ENCODE measurements at places on chromosomes 16 and 17.

- peak; percentile 57 for DNase-seq
These were observed 26.9 kb downstream of the USP43 start for GRCh38 chr17:9672266-9672665.

DNA sequence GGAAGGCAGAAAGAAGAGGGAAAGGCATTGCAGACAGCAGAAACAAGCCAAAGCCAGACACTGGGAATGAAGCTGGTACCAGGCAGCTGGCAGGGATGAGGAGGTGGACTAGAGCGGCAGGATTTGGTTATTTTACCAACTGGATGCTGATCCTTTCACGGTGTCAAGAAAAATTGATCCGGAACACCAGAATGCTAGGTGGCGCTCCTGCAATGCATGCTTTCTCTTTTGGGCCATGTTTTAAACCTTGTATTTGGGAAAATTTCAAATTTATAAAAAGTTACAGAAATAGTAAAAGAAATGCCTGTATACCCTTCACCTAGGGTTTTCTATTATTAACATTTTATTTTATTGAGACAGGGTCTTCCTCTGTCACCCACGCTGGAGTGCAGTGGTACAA, 224.7 kb downstream of the SOX9 start:
- DNase-seq = no peak

DNA sequence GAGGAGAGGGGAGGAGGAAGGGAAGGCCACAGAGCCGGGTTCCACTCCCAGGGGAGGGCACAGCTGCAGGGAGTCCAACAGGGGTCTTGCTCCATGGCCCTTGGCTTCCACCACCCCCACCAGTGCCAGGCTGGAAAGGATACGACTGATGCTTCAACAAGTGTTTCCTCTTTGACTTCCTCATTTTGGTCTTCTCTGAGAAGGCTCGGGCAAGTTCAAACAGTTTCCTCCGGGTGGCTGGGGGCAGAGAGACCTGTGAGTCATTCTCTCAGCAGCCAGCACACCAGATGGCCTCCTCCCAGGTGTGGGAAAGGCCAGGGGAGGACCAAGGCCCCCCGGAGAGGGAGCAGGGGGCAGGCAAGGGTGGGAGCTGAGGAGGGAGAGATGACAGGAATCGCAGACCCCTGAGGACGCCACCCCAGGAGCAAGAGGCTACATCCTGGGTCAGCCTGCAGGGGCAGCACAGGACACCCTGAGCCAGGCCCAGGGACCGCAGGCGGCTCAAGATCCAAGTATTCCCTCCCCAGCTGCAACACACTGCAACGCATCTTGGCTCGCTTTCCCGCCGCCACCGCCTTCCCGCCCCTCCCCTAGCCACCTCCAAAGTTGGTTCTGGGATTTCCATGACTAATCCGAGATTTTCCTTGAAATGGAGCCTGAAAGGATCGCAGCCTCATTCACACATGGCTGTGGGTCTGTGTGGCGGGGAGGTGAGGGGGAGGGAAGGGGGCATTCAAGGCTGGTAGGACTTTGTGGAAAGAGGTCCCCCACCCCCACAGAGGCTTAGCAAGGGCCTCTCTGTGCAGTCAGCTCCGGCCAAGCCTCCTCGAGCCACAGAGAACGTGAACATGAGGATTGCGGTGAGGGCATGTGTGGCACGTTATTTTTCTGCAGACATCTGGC, 18.4 kb upstream of the MRPS23 start:
- peak; percentile 82 for DNase-seq

GRCh38 chr17:20105539-20106280, 96.6 kb downstream of the SPECC1 start:
- no peak for DNase-seq

- DNase-seq = peak; percentile 54
These were observed 23.7 kb upstream of the XYLT2 start for GRCh38 chr17:50322271-50322670.

DNA sequence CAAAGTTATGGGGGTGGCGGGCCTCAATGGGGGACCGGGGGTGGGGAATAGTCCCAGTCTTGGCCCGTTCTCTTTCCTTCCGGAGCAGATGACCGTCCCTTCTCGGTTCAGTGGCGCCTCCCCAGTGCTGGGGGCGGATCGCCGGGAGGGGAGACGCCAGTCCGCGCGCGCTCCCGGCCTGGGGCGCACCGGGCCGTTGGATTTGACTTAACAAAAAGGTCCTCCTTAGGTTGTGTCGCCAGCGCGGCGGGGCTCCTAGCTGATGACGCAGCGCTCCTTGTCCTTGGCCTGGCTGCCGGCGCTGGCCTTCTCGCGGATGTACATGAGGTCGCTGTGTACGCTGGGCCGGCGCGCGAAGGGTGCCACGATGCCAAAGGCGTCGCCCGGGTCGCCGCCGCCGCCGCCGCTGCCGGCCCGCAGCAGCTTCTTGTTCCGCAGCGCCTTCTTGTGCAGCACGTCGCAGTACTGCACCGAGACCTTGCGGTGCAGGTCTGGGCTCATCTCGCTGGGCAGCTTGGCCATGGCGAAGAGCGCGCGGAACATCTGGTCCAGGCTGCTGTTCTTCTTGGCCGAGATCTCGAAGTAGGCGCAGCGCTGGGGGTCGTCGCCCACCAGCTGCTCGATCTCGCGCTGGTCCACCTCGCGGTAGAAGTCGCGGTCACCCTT, 1.2 kb downstream of the RASD1 start:
- DNase-seq = no peak

DNA sequence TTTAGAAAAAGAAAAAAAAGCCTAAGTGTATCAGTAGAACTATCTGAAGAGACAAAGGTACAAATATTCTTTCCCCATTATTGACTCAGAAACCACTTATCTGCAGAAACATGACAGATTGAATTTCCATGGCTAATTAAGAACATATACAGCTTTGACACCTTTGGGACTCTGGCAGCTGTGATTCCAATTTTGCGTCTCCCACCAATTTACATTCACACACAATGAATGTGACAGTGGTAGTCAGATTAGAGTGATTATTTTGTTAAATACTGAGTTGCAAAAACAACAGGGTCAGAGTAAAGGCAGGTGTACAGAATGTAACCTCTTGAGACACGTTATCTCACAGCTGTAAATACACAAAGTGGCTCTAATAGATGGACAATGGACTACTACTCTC, 5.3 kb upstream of the PPM1D start:
- no peak for DNase-seq

Measured in iris pigment epithelial cell (primary cell).